Type B pancreatic cell (in vitro differentiated cells): ENCODE measurements at places on chromosomes 4 and X.

- DNase-seq: no peak
These were observed 88.1 kb downstream of the RPA4 start for GRCh38 chrX:96971812-96972211.

GRCh38 chr4:188869581-188869980, 730.3 kb downstream of the TRIML1 start:
- no peak for DNase-seq

GRCh38 chrX:46140272-46140671, 404.9 kb downstream of the ZNF674 start:
- no peak for DNase-seq

GRCh38 chr4:95204267-95204844, 344.4 kb downstream of the UNC5C start:
- no peak for DNase-seq

DNA sequence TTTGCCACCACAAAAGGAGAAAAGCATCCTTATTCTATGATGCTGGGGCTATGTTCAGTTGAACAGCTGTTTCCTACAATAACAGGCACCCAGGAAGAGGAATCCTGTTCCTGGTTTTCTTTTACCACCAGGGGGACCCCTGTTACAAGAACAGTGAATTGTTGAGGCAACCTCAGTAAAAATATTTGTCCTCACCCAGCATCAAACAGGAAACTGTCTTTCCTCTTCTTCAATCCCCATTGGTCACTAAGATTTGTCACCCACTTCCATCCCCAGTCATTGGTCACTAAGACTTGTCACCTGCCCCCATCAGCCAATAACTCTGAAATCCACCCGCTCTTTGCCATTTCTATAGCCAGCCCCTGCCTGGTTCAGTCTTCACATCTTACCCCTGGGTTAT, 143.5 kb upstream of the GALNT7 start:
- no peak for DNase-seq

DNA sequence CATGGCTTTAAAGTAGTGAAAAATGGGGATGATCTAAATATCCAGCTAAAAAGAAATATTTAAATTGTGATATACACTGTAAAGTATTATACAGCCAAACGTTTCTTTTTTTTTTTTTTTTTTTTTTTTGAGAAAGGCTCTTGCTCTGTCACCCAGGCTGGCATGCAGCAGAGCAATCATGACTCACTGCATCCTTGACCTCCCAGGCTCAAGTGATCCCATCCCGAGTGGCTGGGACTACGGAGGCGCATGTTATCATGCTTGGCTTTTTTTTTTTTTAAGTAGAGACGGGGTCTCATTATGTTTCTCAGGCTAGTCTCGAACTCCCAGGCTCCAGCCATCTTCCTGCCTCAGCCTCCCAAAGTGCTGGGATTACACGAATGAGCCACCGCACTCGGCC, 17.1 kb downstream of the SMIM14 start:
- DNase-seq: no peak

- DNase-seq: no peak
These were observed 22.9 kb downstream of the AWAT2 start for GRCh38 chrX:70026851-70027200.

DNA sequence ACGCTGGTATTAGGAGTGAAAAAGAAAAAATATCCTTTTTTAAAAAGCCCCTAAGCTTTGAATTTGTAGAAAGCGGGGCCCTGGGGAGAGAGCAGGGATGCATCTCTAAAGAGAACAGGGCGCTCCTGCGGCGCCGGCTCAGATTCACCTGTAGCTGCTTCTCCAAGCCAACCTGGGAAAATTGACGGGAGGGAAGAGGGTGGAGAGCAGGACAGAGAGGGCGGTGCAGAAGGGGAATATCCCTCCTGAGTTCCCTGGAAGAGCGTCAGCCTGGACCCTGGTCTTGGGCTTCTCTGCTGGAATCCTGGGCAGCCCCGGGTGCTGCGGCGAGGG, 776 bp upstream of the SOWAHD start:
- no peak for DNase-seq

GRCh38 chrX:119236623-119237561, 807 bp downstream of the PGRMC1 start:
- DNase-seq: peak; percentile 72

GRCh38 chrX:5907207-5907606, 321.5 kb downstream of the NLGN4X start:
- no peak for DNase-seq

GRCh38 chr4:17055788-17056187, 157.3 kb upstream of the LDB2 start:
- no peak for DNase-seq

DNA sequence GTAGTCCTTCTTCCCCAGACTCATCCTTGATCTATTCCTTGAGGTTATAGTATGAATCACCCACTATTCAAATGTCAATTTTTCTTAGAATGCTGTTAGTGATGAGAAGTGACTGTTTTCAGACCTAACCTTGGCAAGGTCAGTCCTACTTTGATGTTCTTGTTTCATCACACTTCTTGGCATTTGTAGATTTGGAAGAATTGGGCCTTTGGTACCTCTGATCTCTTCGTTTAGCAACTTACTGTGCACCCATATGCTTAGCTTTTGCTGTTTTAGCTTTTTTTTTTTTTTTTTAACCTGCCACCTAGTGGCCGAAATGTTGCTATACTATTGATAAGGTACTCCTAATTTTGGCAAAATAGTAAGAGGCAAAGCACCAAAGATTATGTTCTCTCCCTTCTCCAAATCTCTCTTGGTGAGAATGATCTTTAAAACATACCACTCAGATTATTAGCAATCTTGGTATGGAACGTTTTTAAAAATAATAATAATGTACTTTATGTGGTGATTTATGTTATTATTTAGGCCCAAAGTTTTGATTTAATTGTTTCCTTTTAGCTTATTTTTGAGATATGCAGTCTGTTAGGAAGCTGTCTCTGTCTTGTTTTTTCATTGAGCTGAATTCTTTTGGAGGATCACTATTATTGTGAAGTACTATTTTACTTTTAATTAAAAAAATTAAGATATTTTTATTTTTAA, 16.6 kb downstream of the DCK start:
- DNase-seq: no peak

- no peak for DNase-seq
These were observed 3.7 kb upstream of the SH3TC1 start for GRCh38 chr4:8195431-8195830.

- no peak for DNase-seq
These were observed 167.9 kb downstream of the FBXW7 start for GRCh38 chr4:152368001-152368400.

GRCh38 chr4:91758487-91758886, 545.3 kb upstream of the GRID2 start:
- no peak for DNase-seq

DNA sequence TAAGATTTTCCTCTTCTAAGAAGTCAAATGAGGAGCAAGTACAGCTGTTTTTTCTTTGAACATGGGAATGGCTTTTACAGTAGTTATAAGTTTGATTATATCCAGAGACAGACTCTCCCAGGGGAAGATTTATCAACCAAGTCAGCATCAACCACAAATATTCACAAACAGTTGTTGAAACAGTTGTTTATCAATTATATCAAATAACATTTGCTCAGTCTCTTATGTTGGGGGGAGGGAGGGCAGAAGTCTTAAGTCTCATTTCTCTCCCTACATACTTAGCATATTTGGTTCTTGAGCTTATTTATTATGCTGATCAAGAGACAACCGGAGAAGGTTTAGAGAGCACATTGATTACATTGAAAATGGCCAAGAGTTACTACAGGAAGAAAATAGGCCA, 110.1 kb downstream of the FBXO8 start:
- no peak for DNase-seq

DNA sequence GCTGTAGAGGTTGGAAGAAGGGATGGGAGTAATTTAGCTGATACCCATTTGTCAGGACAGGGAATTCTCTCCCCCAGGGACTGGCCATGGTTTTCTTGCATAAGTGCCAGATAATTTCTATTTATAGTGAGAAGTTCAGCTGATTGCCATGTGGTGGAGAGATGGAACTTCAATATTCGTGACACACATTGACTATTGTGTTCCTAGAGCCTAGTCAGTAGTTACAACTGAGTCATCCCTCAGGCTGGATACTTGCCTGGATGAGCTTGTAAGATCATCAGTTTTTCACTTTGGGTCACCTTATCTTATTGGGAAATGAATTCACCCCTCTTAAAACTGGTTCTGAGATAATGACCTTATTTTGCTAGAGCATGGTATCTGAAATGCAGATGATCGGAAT, 32.2 kb downstream of the CFAP299 start:
- DNase-seq: no peak

- no peak for DNase-seq
These were observed 73.9 kb upstream of the MAP9 start for GRCh38 chr4:155450676-155451075.

DNA sequence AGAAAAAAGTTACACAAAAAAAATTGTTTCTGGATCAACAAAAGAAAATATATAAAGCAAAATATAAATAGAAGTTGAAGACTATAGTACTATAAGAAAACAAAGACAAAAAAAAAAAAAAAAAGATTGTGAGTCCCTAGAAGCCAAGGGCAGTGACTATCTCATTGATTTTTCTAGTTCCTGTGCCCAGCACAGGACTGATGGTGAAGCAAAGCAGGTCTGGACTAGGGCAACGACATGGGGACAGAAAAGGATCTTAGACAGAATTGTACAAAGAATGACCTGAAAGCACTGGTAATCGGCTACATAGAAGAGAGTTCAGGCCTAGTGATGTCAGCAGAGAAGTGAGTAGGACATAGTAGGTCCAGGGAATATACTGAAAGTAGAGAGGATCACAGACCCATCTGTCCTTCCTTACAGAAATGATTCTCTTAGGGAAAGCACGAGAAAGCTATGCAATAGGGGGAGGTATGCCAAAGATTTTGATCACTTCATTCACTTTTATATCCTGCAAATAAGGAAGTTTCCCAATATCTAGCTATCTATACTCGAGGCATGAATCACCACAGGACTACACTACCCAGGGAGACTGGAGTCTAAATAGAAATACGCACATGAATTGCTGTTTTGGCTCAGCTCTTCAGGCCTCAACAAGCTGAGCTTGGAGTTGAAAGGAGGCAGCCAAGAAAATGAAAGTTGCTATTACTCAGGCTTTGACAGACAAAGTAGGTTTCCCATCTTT, 230.9 kb upstream of the GPC4 start:
- no peak for DNase-seq

DNA sequence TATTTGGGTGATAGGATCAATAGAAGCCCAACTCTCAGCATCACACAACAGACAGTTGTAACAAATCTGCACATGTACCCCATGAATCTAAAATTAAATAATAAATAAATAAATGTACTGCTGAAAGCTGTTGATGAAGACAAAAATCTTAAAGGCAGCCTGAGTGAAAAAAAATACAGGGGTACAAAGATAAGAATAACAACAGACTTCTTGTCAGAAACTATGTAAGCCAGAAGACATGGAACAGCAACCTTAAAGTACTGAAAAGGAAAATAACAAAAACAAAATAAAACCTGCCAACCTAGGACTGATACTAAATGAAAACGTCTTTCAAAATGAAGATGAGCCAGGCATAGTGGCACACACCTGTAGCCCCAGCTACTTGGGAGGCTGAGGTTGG, 25.0 kb upstream of the PDLIM5 start:
- DNase-seq: no peak

GRCh38 chr4:186216465-186217024, 10.8 kb upstream of the KLKB1 start:
- no peak for DNase-seq

- DNase-seq: no peak
These were observed 117.5 kb downstream of the ATG4A start for GRCh38 chrX:108209006-108209554.

GRCh38 chrX:134692233-134692632, 34.0 kb upstream of the PLAC1 start:
- DNase-seq: no peak

- no peak for DNase-seq
These were observed 67.4 kb downstream of the ZNF182 start for GRCh38 chrX:47936224-47936939.

GRCh38 chr4:95181243-95181995, 367.4 kb downstream of the UNC5C start:
- DNase-seq: no peak

GRCh38 chrX:53486285-53486684, 52.1 kb upstream of the HSD17B10 start:
- no peak for DNase-seq

DNA sequence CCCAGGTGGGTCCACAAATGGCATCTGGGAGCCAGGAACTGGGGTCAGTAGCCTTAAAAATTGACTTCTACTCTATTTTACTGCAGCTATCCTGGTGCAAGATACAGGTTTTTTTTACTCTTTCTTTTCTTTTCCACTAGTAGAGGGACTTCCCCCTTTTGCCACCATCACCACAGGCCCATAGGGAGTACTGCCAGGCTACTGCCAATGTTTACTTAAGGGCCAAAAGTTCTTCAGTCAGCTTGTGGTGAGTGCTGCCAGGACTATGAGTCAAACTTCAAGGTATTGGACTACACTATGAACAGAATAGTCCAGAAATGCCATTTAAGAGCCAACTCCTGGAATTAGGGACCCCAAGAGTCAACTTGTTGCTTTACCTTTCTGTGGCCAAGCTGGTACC, 94.7 kb downstream of the EDA2R start:
- DNase-seq: no peak

GRCh38 chrX:155998116-155998515, 620 bp downstream of the IL9R start:
- DNase-seq: no peak

DNA sequence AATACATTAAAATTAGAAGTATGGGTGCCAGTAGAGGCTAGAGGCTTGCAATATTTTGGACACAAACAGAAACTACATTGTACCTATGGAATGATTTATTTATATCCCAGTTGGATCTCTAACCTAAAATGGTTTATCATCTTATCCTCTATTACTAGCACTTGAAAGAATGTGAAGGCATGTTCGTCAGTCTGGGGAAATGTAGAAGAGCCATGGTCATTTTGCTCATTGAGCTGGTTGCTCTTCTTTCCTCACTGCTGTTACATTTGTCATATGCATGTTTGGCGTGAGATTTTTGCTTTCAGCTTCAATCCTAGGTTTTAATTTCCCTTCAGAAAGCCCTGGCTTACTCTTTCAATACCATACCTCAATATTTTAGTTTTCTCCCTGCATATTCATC, 82.4 kb upstream of the MYOZ2 start:
- DNase-seq: no peak

GRCh38 chr4:90198086-90198847, 71.1 kb downstream of the CCSER1 start:
- no peak for DNase-seq

DNA sequence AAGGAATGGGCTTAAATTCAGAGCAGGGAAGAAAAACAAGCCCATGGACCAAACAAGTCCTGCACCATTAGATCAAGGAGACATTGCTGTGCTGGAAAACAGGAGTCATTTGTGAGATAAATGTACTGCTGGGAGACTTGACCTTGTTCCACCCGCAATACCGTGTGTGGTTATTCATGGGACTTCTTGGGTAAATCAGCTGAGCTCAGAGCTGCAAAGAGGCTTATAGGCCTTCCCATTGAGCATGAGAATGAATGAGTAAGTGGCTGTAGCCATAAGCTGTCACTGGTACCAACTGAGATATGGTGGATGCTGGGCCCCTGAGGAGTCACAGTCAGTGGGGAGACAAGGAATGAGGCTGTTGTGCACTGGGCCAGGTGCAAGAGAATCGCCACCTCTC, 2.3 kb upstream of the CYTL1 start:
- DNase-seq: no peak
